Naive thymus-derived CD8-positive, alpha-beta T cell (primary cell): ENCODE measurements at places on chromosomes 16 and 17.

DNA sequence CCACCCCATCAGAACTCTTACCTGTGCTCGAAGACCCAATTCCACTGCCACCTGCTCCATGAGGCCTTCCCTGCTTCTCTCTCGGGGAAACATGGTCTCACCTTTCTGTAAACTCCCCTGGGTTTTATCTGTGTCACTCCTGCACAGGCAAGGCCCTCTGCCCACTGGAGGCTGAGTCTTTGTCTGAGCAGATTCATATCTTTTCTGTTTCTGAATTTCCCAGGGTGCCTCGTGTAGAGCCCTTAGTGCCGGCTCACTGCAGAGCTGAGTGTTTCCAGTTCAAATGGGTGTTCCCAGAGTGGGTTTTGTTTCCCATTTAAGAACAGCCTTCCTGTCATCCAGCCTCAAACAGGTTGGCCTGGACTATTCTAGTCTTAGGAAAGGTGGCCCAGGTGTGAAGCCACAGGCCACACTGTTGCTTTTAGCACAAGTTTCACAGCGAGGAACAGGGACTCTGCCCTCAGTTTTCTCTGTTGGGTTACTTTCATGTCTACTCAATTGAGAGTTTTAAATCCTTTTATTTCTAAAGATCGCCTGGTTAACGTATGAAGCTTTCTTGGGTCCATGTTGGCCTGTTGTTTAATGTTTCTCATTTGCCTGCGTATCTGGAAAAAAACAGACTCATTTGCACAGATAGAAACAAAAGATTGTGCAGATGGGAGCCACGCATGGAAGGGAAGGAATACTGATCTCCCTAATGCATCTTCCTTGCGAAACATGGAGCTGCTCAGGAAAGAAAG lies 228.7 kb downstream of the MSI2 start:
- DNase-seq = no peak

DNA sequence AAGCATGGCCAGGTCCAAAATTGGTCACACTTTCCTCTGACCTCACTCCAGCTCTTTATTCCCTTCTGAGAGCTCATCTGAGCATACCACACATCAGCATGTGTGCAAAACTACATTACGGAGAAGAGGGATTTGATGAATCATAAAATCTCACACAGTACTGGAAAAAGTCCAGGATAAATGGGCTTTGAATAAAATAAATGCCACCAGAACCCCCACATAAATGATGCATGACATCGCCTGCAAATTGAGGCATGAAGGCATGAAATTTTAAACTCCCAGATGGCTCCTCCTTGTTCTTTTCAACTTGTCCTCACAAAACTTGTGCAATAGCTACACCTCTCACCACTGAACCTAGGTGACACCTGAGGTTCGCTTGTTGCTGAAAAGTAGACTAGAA lies 439.5 kb downstream of the CA10 start:
- no peak for DNase-seq

GRCh38 chr16:6560306-6561100 lies 772.1 kb upstream of the RBFOX1 start:
- no peak for DNase-seq

- no peak for DNase-seq
Observed at GRCh38 chr16:88055356-88055755, 104.1 kb downstream of the BANP start.

DNA sequence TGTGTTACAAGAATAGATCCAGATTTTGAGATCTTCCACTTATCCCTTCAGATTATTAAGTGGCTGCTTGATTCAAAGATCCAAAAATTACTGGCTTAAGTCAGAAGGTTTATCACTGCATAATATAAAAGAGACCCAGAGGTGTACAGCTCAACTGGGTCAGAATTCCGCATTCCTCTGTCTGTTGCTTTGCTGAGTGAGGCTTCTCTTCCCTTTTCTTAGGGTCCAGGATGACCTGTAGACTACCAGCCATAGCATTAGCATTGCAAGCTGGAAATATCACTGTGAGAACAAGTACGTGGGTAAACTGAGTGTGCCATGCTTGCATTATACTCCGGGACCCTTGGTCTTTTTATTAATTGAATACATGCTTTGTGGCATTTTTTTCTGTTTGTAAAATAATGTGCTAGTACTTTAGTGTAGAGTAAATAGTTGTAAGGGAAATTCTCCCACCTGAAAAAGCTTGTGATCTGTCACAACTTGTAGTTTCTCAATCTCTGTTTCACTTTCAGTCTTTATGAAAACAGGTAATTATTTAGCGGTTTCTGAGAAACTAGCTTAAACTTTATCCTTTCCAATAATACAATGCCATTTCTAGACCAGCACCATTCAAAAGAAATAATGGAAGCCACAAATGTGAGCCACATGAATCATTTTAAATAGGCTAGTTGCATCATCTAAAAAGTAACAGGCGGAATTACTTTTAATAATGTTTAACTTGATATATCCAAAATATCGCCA lies 61.6 kb downstream of the TNRC6C start:
- no peak for DNase-seq

- no peak for DNase-seq
Observed at GRCh38 chr17:50505591-50506130, 2.6 kb upstream of the MYCBPAP start.
